Hematopoietic multipotent progenitor cell treated with erythropoietin and hydrocortisone succinate and interleukin-3 and kit ligand, for 6 days (in vitro differentiated cells): ENCODE measurements at places on chromosomes 13 and 19.

DNA sequence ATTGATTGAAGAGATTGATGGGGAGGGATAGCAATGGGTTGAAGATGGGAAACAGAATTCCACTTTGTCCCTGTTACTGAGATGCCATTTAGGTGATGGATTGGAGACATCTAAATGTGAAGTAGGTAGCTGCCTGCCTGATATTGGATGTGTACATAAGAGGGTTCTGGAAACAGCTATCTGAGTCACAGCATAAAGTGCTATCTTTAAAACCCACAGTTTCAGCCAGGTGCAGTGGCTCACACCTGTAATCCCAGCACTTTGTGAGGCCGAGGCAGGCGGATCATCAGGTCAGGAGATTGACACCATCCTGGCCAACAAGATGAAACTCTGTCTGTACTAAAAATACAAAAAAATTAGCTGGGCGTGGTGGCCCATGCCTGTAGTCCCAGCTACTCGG is 72.6 kb downstream of the DNAJC3 start:
- DNase-seq = no peak

DNA sequence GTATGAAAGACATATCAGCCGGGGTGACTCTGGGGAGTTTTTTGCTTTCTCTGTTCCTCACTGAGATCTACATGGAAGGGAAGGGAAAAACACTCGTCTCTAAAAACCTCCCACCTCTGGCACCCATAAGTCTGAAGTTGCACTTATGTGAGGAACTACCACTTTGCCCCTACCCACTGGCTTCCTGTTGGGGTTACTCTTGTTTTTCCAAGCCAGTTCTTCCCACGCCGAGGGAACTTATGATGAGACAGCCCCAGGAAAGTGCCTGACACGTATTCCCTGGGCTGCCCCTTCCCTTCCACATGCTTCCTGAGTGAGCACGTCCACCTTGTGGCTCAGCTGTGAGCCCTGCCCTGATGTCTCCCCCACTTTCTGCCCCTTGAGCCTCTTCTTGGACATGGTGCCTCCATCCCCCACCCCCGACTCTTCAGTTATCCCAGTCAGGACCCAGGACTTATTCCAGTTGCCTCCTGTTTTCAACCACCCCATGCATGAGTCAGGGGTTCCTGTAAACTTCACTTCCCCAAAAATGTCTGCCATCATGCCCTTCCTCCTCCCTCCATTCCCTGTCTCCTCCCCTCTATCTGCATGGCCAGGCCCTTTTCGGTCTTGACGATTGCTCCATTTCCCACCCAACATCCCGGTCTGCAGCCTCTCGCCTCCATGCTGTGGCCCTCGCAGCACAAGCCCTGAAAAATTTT is 5.1 kb upstream of the SIGLEC7 start:
- peak; percentile 29 for DNase-seq

- DNase-seq = no peak
These were observed 192.9 kb downstream of the DIAPH3 start for GRCh38 chr13:59970847-59971246.

GRCh38 chr13:49110122-49110912 is 109.8 kb upstream of the MLNR start:
- peak; percentile 99 for DNase-seq

- DNase-seq = peak; percentile 58
These were observed 27.7 kb upstream of the NFIC start for GRCh38 chr19:3338541-3339181.

DNA sequence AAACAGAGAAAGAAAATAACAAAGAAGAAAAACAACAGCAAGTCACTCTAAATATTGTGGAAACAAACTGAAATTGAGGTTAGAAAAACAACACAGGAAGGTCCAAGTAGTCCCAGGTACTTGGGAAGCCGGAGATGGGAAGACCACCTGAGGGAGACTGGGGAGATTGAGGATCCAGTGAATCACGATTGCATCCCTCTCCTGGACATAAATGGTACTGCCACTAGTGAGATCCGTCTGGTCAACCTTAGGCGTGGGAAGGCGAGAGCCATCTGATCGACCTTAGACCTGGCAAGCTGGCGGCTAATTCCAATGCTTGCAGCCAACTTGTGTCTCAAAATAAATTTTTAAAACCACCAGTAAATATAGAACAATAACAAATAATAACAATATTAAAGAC is 81.9 kb downstream of the ZNF726 start:
- DNase-seq = peak; percentile 21

GRCh38 chr19:2567580-2567979 is 91.7 kb downstream of the GADD45B start:
- DNase-seq = peak; percentile 49

DNA sequence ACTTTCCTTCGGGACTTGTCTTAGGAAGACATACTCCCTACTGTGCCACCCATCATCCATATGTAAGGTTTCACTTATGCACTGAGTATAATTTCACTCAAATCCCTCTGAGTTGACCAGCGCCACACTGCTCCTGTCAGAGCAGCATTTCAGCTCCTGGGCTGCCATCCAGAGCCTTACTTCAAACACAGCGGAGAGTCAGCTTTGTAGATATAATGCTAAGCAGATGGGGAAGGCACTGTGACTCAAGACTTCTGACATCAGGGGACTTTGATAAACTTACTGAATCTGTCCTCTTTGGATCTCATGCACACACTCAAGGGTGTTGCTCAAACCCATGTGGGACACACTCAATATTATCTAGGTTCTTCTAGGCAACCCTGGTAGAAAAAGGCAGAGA is 34.9 kb downstream of the DOCK9 start:
- no peak for DNase-seq

- no peak for DNase-seq
These were observed 5.1 kb upstream of the MZF1 start for GRCh38 chr19:58578012-58578925.

- no peak for DNase-seq
These were observed 11.6 kb downstream of the GZMM start for GRCh38 chr19:555474-555808.

DNA sequence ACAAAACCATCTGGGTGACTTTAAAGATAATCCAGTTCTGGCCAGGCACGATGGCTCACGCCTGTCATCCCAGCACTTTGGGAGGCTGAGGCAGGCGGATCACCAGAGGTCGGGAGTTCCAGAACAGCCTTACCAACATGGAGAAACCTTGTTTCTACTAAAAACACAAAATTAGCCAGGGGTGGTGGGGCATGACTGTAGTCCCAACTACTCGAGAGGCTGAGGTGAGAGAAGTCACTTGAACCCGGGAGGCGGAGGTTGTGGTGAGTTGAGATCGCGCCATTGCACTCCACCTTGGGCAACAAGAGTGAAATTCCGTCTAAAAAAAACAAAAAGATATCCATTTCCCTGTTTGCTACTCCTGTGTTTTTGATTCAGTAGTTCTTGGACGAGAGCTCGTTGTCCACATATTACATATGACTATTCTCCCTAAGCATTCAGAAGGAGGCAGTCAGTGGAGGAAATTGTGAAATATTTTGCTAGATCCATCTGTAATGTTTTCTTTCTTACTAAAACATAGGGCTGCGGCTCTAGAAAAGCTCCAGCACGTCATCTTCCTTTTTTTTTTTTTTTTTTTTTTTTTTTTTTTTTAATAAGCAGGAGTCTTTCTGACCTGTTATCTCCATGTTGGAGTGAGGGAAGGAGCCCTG is 33.6 kb downstream of the ZNF701 start:
- DNase-seq = no peak

DNA sequence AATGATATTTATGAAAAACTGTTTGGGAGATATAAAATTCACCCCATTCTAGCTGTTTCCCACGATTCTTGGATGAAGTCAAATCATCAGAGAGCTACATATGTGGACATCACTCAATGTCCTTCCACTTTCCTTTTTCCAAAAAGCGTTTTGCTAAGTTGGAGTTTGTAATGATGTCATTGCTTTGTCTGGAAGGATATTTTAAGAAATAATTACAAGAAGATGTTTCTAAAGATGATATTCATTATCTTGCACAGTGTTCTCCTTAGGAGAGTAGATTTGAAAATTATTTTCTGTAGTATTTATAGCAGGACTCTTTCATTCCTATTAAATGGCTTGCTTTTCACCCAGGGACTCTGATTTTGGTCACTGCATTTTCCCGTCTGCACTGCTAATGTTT is 851.2 kb downstream of the EFNB2 start:
- no peak for DNase-seq

DNA sequence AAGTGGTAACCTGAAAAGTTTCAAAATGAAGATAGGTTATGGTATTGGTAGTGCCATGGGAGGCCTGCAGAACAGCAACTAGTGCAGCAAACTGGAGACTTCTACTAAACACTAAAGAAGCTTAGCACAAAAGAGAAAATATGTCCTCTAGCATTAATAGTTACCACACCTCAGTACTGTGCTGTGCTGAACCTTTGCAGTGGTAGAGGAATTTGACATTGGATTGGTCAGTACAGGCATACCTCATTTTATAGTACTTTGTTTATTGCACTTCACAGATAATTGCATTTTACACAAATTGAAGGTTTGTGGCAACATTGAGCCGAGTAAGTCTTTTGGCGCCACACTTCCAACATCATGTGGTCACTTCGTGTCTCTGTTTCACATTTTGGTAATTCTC is 40.4 kb downstream of the ZMYM2 start:
- DNase-seq = no peak

DNA sequence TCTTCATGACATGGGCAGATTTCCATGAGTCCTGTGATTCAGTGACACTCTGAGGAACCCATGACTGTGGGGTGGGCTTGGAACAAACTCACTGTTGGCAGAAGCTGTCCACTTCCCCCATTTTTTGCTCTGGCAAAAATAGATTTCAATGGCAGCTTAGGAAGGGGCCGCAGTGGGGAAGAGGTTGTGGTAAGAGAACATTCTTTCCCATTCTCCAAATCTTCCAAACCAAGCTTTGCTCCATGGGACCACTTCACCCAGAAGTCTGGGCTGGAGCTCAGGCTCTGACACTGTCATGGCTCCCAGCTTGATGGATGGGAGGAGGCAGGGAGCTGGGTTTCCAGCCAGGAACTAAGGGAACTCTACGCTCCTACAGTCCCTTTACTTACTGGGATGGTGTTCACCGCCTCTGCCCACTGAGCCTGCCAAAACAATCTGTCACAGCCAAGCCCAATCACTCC is 24.9 kb upstream of the MEDAG start:
- DNase-seq = no peak

DNA sequence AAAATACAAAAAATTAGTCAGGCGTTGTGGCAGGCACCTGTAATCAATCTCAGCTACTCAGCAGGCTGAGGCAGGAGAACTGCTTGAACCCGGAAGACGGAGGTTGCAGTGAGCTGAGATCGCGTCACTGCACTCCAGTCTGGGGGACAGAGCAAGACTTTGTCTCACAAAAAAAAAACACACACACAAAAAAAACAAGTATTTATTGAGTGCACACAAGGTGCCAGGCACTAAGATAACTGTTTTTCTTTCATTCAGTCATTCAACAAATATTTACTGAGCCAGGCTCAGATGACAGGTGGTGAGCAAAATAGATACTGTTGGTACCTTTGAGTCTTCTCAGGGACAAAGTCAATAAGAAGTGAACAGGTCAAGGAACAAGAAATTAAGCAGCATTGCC is 6.3 kb downstream of the CIB3 start:
- DNase-seq = no peak

GRCh38 chr13:38898481-38898880 is 92.2 kb downstream of the STOML3 start:
- DNase-seq = no peak

DNA sequence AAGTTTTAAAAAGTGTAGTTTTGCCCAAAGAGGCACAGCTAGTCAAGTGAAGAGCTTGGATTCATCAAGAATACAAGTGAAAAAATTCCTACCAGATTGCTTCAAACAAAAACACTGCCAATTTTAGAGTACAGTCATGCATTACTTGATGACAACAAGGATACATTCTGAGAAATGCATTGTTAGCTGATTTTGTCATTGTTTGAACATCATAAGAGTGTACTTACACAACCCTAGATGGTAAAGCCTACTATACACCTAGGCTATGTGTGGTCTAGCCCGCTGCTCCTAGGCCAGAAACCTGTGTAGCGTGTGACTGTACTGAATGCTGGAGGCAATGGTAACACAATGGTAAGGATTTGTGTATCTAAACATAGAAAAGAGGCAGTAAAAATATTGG is 41.1 kb downstream of the TMTC4 start:
- no peak for DNase-seq
